Bronchial epithelial cell (primary cell): ENCODE measurements at places on chromosomes 1 and 21. TPM values are rescaled to one million over a fixed set of nuclear protein-coding genes. Genes with fewer than 3 reads are reported as not detected.
A peak's percentile ranks its signal among the peaks of the same experiment; 100 is the strongest.

TMEM200B gene
- 0.77 and 1.1 TPM in 2 replicates for total RNA-seq

KPRP gene
- total RNA-seq = not detected in 2 replicates

NUP210L gene
- under 0.01 and 0.13 TPM in 2 replicates for total RNA-seq

LRRC38 gene
- total RNA-seq = not detected in 2 replicates

SMG5 gene
- 57.4 and 67.0 TPM in 2 replicates for total RNA-seq

CLCA2 gene
- total RNA-seq = 15.3 and 84.4 TPM in 2 replicates

UCK2 gene
- total RNA-seq = 78.2 and 92.7 TPM in 2 replicates

RAP1GAP gene
- total RNA-seq = 1.1 and 2.6 TPM in 2 replicates

MYCL gene
- 5.5 and 7.9 TPM in 2 replicates for total RNA-seq

C1QA gene
- not detected in 2 replicates for total RNA-seq

RCC2 gene
- 135 and 152 TPM in 2 replicates for total RNA-seq

GMEB1 gene
- 7.6 and 7.9 TPM in 2 replicates for total RNA-seq

DNA sequence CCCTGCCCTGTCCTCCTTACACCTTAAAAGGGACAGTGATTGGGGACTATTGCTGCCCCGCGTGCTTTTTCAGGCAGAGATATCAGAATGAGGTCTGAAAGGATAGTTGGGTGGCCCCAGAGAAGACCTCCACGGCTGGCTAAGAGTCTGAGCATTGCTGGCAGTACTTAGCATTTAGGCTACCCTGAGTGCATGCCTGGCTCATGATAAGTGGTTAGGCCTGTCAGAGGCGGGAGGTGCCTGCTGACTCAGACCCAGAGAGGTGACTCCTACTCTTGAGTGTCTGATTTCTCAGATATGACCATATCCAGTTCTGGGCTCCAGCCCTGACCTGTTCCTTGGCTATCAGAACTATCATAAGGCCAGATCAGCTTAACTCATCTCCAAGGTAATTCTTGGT is 213.7 kb downstream of the PBX1 start:
- peak; percentile 97 for DNase-seq

DNA sequence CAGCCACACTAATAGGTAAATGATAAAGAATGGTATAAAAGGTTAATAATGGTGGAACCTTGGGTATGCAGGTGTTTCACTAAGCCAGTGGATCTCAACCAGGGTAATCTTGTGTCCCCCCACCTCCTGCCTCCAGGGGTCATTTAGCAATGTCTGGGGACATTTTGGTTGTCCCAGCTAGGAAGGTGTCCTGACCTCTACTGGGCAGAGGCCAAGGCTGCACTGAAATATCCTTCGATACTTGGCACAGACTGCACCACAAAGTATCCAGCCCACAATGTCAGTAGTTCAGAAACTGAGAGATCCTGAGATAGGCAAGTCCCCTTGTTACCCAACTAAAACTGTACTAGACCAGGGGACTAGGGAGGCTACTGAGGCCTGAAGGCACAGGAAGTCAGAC is 113.6 kb upstream of the TIAM1 start:
- no peak for DNase-seq

- peak; percentile 96 for DNase-seq
These were observed 58.5 kb downstream of the LPAR3 start for GRCh38 chr1:84834419-84835064.

DNA sequence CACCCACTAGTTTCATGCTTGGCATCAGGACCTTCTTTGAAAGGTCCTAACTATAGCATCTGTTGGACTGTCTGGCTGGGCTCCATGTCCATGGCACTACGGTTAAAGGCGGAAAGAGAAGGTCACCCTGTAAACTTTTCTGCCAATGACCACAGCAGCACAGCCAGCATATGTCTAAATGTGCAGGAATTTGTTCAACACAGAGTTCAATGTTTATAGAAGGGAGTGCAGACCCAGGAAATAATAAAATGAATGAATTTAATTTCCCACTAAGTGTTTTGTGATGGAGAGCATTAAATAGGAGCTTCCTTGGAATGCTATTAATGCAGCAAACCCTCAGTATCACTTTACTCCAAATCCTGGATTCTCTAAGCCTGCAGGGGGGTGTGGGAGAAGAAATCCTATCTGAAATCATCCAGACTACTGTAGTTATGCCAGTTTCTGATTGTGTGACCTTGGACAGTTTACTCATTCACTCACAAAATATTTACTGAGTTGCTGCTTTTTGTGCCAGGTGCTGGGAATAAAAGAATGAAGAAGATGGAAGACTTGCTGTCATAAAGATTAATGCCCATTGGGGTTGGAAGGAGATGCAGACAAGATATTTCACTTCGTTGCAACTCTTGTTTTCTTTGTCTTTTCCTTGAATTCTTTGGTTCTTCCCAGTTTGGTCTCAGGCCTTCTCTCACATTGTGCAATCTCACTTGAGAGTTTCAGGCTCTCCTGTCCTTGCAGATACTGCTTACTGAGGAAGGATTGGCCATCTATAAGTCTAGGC is 195.0 kb downstream of the ROR1 start:
- DNase-seq = no peak

DNA sequence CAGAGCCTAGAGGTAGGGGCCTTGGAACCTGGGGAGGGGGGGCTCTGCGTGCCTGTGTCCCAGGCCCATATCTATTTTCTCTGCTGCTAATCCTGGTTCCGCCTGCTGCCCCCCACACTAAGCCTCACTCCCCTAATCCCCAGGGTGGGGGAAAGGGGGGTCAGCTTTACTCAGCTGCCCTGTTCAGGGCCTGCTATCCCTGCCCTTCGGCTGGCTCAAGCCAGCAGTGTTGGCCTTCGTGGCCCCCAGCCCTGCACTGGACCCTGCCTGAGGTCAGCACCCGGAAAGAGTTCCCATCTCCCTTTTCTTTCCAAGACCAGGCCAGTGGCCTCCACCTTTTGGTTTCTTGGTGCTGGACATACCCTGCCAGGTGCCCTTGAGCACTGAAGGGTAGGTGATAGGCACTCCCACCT is 8.4 kb downstream of the ZBTB7B start:
- DNase-seq = no peak

DNA sequence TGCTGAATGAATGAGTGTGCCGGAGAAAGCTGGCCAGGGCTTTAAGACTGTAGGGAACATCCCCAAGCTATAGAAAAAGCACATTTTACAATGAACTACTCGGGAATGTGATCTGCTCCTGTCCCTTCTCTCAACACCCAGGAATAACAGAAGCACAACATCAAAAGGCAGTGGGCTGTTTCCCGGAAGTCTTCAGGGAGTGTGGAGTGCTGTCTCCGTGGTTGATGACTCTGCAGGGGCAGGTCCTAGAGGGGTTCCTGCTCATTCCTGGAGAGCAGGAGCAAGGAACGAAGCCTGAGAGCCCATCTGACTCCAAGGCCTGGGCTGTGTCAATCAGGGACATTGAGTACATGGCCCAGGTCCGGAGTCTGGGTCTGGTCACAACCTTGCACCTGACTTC is 4.9 kb upstream of the IL22RA1 start:
- no peak for DNase-seq

GRCh38 chr1:236888903-236889302 is 93.8 kb downstream of the MTR start:
- no peak for DNase-seq

GRCh38 chr1:214842856-214843255 is 239.7 kb upstream of the KCNK2 start:
- no peak for DNase-seq

- DNase-seq = peak; percentile 55
These were observed 5.3 kb upstream of the TUFT1 start for GRCh38 chr1:151534662-151535278.

- no peak for DNase-seq
These were observed 7.6 kb downstream of the ZNF683 start for GRCh38 chr1:26364956-26365355.

DNA sequence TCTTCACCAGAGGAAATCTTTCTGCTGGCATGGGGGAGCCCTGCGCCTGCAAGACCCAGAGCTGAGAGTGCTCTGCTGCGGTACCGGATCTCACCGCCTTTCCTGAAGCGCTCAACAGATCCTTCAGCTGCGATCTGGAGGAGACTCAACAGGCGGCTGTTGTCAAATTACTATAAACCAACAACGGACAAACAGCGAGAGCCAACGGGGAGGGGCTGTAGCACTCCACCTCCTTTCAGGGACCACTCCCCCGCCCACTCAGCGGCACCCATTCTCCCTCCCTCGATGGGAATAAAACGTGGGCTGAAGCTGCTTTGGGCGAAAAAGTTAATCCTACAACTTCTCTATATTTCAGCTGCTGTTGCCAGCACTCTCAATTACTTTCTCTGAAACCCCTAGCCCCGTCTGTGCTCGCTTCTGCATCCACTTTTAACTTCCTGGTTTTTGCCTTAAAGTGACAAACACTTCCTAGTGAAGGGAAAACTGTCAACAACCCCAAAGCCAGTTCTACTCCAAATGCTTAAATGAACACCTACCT is at the start of gene FMO5:
Gene FMO5, minus strand, starts transcription at position 147 of the 538 bp plus-strand sequence. CDS start 310 bp downstream, outside the sequence.
- peak; percentile 50 for DNase-seq

DNA sequence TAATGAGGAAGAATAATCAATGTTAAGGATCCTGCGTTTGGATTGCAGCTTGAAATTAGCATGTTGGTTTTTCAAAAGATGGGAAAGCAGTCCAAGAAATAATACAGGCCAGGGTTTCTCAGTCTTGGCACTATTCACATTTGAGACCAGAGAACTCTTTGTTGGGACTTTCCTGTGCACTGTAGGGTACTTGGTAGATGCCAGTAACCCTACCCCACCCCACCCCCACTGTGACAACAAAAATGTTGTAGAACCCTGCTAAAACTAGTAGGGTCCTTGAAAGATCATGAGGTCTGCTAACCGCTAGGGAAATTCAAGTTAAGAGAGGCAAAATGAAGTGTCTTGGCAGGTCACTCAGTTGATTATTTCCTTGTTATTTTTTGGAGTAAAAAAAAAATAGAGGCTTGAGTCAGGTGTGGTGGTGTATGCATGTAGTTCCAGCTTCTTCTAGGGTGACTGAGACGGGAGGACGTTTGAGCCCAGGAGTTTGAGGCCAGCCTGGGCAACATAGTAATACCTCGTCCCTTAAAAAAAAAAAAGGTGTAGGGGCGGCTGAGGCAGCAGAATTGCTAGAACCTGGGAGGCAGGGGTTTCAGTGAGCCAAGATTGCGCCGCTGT is 53.3 kb downstream of the SPEN start:
- DNase-seq = no peak

GRCh38 chr1:147700042-147701006 is 30.0 kb upstream of the ACP6 start:
- DNase-seq = peak; percentile 62

- DNase-seq = no peak
These were observed 155.8 kb upstream of the PTGFR start for GRCh38 chr1:78334952-78335351.

- DNase-seq = no peak
These were observed 9.4 kb upstream of the UBR4 start for GRCh38 chr1:19219451-19219850.

GRCh38 chr21:16241016-16241415 is 511.2 kb downstream of the USP25 start:
- no peak for DNase-seq

DNA sequence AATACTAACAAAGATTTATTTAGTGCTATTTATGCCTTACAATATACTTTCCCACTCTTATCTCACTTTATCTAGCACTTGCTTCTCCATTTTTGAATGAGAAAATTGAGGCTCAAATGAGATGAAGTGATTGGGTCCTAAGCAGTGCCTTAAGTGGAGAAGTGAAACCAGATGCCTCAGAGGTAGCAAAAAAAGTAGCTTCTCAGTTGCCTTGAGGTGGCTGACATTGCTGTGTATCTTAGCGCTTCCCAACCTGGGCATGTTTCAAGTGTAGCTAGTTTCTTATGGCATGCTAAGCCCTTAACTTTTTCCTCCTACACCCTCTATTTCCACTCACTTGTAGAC is 390.4 kb downstream of the OMA1 start:
- no peak for DNase-seq

- no peak for DNase-seq
These were observed 54.8 kb downstream of the TRIM11 start for GRCh38 chr1:228351850-228352249.

- DNase-seq = no peak
These were observed 565.2 kb downstream of the PTPRU start for GRCh38 chr1:29801561-29801973.

DNA sequence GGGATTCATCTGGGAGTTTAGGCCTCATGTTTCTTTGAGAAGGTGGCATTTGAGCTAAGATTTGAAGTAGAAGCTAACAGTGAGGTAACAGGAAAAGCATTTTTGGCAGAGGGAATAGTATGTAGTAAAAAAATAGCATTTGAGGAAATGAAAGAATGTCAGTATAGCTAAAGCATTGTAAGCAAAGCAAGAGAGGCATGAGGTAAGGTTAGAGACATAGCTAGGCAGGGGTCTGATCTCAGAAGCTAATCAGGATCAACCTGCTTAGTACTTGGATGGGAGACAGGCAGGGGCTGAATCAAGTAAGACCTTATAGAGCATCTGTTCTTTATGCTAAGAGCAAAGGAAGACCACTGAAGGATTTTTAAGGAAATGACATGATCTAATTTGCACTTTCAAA is 4.0 kb downstream of the POLR3C start:
- no peak for DNase-seq

- no peak for DNase-seq
These were observed 79.9 kb upstream of the CHRM3 start for GRCh38 chr1:239306426-239306825.

DNA sequence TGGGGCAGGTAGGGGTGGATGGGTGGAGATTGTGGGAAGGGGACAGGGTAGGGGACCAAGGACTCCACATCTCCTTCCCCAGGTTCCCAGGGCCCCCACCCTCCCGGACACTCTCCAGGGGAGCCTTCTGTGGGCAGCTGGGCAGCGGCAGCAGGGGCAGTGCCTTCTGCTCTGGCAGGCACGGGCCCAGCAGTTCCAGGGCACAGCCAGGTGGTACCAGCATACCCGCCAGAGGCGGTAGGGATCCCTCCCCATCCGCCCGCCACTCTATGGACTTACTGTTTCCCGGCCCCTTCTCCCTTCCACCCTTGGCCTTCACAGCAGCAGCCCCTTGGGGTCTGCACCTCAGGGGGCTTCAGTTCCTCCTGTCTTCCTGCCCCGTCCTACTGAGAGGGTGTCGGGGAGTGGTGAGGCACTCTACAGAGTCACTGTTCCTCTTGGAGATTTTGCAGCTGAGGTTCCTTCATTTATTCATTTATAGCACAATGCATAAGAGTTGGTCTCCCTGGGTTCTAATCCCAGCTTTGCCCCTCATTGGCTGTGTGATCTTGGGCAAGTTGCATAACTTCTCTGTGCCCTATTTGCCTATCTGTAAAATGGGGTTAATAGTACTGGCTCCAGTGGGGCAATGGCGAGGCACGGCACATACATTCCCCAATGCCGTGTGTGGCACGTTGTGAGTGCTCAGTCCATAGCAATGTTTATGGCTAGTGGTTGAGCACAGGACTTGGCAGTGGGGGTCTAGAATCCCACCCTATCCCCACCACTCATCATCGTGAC is 17.0 kb downstream of the C1orf167 start:
- no peak for DNase-seq

GRCh38 chr21:42343556-42343955 is 7.2 kb downstream of the TFF2 start:
- no peak for DNase-seq

DNA sequence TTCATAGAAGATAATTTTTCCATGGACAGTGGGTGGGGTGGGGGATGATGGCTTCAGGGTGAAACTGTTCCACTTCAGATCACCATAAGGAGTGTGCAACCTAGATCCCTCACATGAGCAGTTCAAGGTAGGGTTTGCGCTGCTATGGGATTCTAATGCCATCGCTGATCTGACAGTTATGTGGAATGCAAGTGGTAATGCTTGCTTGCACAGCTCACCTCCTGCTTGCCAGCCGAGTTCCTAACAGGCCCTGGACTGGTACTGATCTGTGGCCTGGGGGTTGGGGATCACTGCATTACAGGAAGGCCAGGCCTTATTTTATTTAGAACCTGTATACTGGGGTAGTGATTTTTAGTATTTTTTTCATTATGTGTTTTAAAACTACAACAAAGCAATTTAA is 22.0 kb downstream of the MAN1A2 start:
- DNase-seq = no peak
